Stimulated activated CD8-positive, alpha-beta memory T cell treated with anti-CD3 and anti-CD28 coated beads, Interleukin-4, amount 100 ng/mL, for 48 hours (primary cell): ENCODE measurements at places on chromosomes 12 and 14.

- peak; percentile 14 for DNase-seq
Observed at GRCh38 chr14:105128059-105128458, 40.5 kb downstream of the JAG2 start.

GRCh38 chr14:22977684-22978486 is 4.5 kb downstream of the AJUBA start:
- DNase-seq, result no peak

DNA sequence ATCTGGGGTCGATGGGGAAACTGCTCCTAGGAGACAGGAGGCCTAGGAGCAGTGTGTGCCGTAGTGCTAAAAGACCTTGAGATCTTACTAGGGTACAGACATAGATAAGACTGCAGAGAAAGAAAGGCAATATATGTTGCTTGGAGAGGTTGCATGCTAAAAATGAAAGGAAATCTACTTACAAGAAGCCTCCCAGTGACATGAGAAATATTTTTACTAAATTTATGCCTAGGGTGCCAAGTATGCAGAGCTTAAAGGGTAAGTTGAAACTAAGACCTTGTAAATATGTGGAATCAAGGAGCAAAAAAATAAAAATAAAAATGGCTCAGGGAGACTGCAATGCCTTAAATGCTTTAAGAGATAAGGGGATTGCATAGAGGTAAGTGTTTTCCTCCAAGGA is 74.8 kb downstream of the PDE6H start:
- no peak for DNase-seq

DNA sequence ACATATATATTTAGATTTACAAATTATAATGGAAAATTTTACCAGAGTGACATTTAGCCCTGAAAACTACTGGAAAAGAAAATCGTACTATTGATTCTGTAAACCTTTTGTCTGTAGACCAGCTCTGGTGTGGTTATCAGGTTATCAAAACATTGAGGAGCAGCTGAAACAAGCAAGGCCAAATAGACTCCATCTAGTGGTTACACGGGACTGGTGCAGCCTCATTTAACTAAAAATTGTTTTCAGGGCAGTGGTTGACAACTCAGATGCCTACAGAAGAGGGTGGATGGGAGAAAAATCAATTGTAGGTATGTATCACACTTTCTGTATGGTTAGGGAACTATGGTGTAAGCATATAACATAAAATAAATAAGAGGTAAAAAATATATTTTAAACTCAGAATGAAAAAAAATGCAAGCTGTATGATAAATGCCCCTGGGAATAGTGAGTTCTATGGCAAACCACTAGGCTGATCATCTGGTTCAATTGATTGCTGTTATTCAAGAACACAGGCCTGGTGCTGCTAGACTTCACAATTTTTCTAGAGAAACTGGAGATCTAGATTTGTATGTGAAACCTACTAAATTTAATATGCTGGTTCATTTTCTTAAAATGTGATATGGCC is 51.2 kb downstream of the ACSS3 start:
- no peak for DNase-seq

GRCh38 chr12:10241727-10242126 is 29.1 kb downstream of the GABARAPL1 start:
- no peak for DNase-seq
